Eye (tissue), 1 donor: ENCODE measurements at places on chromosomes 4 and X.

GRCh38 chr4:78379991-78380729 lies 171.4 kb upstream of the ANXA3 start:
- DNase-seq: peak; percentile 22

DNA sequence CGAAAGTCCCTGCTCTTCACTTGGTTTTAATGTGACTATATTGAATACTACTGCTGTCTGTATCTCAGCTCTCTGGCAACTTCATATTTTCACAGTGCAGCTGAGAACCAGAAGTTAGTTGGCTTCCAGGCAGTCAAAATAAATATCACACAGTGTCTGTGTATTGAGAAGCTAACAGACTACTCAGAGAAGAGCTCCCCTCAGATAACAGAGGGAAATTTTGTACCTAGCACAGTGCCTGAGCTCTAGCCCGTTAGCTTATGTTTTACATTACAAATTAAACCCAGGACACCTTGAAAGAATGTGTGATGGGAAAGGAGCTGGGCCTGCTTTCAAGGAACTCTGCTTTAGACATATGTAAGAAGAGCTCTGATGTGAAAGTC lies 22.7 kb downstream of the JADE1 start:
- no peak for DNase-seq

DNA sequence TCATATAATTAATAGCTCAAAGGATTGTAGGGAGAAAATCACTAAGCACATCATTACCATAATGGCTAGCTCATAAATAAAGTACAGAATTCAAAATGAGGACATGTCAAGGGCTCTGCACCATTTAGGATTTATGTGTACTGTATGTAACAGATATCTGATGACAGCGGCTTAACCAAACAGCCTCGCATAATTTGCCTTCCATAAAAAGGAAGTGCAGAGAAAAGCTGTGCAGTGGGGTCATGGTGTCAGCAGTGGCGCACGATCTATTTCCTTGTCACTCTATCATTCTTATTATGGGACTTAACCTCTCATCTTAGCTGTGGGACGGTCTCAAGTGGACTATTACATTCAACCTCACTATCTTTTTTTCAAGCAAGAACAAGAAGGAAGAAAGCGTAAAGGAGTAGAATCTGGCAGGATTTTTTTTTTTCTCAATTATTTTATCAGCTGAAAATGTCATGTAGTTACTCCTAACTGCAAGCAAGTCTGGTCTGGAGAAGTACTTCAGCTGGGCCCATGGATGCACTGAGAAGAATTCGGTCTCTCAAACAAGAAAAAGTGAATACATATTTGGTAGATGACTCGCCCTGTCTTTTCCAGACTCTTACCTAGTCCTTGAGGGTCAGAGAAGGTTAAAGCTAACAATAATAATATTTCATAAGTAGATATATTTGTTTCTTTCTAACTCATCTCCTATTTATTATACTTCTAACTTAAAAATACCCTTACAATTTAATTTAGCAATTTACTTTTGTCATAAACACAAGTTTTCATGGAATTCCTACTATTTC lies 94.6 kb downstream of the COX18 start:
- peak; percentile 6 for DNase-seq

GRCh38 chrX:65601530-65602220 lies 65.8 kb upstream of the MSN start:
- DNase-seq: no peak

DNA sequence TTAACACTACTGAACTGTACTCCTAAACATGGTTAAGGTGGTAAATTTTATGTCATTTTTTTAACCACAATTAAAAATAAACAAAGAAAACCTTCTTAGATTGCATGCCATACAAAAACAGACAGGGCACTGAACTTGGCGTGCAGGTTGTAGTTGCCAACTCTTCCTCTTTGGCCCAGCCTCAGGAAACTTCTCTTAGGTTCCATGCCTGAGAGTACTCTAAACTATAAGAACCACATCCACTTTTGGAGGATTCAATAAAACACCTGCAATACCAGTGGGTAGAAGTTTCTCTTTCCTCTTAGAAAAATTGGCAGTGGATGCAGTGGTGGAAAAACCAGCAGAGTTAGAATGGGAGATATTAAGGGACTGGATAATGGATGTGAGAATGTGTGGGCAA lies 103.4 kb downstream of the LUZP4 start:
- no peak for DNase-seq

GRCh38 chr4:27308379-27308778 lies 447.7 kb downstream of the STIM2 start:
- peak; percentile 19 for DNase-seq

- DNase-seq: no peak
Observed at GRCh38 chrX:110097920-110098319, 95.0 kb downstream of the TMEM164 start.

DNA sequence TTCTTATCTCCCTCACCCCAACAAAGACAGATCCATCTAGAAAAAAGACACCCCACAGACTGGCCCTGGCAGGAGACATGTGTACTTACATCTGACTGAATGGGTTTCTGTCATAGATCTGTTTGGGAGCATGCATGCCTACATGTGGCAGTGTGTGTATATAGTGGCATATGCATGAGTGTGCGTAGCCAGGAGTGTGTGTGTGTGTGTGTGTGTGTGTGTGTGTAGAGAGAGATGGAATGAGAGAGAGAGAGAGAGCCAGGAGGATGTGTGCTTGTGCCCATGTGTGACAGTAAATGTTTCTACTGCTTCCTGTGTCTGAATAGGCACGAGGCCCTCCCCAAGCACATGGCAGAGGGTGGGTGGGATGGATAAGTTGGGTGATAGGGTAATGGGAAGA lies 37.1 kb downstream of the EFNB1 start:
- DNase-seq: no peak

DNA sequence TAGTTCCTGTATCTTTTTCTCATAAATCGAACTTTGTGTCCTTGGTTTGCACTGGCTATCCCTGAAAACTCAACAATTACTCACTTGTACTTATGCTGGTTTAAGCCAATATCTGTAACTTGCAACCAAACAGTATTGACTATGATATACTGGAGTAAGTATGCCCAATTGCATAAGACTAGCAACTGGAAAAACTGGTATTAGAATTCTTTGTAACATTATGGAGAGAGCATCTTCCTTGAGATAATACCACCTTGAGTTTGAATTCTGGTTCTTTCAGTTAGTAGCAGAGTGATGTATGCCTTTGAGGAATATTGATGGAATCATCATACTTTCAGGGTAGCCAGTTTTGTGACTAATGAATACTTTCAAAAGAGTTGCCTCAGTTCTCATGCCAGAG lies 28.1 kb downstream of the BMP3 start:
- DNase-seq: no peak

DNA sequence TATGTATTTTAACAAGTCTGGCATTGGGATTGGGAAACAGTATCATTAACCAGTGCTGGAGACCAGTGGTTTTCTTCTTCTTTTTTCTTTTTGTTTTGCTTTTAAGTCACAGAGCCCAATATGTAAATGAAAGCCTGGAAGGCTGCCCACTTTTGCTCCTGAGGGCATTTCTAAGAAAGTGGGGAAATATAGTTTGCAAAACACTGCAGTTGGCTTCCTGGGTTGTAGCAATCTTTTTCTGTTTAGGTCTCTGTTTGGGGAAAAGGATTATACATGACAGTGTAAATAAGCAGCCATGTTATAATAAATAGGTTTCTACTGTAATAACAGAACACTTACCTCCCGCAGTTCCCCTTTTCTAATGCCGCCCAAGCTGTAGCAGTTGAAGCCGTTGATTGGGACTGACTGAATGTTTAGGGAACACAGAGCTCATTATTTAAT lies 105.5 kb downstream of the TMEM164 start:
- no peak for DNase-seq

- no peak for DNase-seq
Observed at GRCh38 chrX:118503260-118504041, 7.8 kb downstream of the DOCK11 start.

DNA sequence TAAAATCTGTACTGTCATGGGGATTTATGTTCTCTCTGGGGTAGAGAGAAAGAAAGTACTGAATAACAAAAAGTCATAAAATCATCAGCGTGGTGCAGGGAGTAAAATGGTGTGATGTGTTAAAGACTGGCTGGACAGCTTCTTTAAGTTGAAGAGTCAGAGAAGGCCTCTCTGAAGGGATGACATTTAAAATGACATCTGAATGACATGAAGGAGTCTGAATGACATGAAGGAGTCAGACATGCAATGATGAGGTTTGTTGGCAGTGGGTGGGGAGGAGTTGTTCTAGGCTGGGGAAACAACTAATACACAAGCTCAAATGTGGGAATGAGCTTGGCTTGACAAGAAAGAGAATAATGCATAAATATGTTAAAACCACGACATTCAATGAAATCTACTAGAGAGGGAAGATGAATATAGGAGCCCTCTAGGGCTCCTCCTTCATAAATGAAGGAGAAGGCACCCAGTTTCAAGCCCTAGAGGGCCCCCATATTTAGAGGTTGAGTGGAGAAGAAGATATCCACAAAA lies 63.9 kb upstream of the KIT start:
- DNase-seq: no peak

DNA sequence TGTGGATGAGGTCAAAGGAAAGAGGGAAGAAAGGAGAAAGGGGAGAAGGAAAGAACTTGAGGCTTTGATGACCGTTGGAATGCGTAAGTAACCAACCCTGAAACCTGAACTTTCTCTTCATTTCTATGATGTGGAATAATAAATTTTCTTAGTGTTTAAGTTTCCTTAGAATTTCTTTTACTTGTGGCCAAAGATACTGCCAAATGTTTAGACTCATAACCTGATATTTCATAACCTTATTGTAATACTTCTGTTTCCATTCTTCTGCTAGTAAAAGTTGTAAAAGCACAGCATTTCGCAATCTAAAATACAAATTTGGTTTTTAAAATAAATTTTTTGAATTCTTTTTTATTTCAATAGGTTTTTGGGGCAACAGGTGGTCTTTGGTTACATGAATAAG lies 258.5 kb upstream of the GIMD1 start:
- DNase-seq: no peak

DNA sequence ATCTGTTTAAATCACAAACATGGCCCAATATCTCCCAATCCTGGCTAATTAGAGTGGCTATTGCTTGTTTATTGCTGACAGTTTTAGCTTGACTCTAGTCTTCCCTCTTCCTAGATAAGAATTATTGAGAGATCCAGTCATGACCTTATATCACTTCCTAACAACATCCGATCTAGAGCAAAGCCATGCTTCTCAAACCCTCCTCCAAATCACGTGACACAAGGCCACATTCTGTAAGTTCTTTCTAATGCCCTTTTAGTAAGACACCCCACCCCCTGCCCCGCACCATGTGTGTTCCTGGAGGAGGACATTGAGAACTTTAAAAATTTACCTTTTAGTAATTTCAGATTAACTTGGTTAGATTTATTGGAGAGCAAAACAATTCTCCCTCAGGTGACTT lies 40.6 kb upstream of the RASSF6 start:
- DNase-seq: no peak

GRCh38 chrX:17584248-17584681 lies 153.0 kb upstream of the SCML1 start:
- DNase-seq: no peak

- DNase-seq: peak; percentile 63
Observed at GRCh38 chr4:185204238-185204910, 574 bp upstream of the CFAP97 start.

DNA sequence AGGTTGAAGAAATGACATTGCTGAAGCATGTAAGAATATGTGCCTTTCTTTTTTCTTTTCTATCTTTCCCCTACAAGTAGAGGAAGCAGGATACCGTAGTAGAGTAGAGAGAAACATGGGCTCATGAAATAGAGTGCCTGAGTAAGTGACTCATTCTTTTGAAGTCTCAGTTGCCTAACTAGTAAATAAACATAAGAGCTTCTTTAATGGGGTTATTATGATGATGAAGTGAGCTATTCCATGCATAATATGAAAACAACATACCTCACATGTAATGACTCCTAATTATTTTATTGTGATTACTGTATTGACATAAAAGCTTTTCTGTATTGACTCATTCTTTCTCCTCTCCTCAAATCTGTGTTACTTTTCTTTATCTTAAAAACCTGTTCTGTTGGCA lies 1538.2 kb downstream of the TECRL start:
- DNase-seq: no peak

GRCh38 chr4:30265716-30266115 lies 454.5 kb upstream of the PCDH7 start:
- no peak for DNase-seq

DNA sequence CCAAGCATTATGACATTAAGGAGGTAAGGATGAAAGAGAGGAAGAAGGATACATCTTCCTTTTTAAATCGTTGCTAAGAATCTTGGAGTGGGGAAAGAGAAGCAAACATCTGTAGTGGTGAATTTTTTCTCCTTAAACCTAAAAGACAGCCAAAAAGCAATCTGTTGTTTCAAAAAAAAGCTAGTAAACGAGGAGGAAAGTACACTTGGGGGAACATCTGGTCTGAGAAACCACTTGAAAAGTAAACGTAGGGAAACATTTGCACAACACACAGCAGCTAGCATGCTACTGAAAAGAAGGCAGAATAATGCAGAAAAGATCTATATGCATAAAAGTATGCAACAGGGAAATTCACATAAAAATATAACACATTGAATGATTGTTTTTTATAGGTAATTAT lies 1485.6 kb downstream of the PCDH19 start:
- DNase-seq: no peak

- peak; percentile 96 for DNase-seq
Observed at GRCh38 chr4:41281038-41281634, 24.4 kb downstream of the UCHL1 start.
